ENCODE measurements at places on chromosomes 1 and 21.
A peak's percentile ranks its signal among the peaks of the same experiment; 100 is the strongest.

DNA sequence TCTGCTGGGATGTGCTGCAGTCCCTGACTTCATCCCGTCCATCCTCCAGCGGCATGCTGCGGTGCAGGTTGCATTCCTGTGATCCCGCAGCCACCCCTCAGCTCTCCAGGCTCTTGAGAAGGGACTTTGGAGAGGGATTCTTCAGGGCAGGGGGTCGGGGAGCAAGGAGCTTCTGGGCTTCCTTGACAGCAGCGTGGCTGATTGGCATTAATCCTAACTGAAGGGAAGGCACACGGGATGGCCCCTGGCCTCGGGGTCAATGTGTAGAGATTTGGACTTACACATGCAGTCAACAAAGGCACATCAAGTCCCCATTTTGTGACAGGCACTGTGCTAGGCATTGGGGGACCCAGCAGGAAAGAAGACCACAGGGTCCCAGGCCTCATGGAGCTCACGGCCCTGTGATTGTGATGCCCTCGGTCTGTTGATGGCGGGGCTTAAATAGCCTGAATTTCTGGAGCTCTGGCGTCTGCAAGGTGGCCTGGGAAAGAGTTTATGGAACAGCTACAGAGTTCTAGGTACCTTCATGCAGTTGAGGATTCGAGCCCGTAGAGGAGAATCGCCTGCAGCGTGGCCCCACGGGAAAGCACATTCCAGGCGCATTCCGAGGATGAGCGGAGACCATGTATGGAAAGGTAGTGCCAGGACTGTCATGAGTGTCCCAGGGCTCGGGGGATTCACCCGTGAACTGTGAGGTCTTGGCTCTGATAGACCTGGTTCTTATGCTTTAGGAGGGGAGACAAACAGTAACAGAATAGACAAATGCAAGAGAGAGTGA, 20.1 kb downstream of the PSEN2 start:
- DNase-seq, result no peak

GRCh38 chr1:214438075-214438474, 113.3 kb downstream of the PTPN14 start:
- no peak for DNase-seq

- DNase-seq, result no peak
Measured at GRCh38 chr1:232873412-232873811, 68.2 kb downstream of the MAP10 start.

DNA sequence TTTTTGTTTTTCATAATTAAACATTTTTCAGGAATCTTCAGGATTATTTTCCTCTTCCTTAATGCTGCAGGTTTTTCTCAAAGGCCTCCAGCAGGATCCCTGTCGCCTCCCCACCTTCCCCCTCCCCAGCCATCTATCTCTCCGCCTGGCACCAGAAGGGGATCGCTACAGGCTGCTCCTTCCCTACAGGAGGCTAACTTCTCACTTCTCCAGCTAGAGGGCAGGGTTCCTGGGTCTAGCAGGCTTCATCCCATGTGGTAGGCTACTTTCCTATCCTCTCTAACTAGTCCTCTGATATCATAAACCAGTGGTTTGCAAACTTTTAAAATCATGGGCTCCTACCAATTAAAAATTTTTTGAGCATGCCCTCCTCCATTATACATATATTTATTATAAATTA, 104.1 kb downstream of the KCNN3 start:
- peak; percentile 25 for DNase-seq

DNA sequence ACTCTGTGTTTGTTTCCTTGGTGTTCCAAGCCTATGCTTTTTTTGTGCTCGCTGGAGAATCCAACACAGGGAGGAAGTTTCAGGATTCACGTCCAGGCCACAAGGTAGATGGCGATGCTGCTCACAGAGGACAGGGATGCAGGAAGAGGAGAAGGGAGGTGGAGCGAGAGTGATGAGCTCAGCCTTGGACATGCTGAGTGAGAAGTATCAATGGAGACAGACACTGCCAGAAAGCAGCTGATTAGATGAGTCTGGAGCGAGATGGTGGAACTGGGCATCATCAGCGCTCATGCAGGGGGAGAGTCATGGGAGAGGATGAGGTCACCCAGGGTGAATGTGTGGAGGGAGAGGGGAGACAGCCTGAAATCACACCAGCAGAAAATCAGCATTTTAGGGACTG, 110.0 kb downstream of the GLUL start:
- DNase-seq, result no peak

GRCh38 chr1:218587900-218588299, 242.8 kb downstream of the TGFB2 start:
- DNase-seq, result no peak

DNA sequence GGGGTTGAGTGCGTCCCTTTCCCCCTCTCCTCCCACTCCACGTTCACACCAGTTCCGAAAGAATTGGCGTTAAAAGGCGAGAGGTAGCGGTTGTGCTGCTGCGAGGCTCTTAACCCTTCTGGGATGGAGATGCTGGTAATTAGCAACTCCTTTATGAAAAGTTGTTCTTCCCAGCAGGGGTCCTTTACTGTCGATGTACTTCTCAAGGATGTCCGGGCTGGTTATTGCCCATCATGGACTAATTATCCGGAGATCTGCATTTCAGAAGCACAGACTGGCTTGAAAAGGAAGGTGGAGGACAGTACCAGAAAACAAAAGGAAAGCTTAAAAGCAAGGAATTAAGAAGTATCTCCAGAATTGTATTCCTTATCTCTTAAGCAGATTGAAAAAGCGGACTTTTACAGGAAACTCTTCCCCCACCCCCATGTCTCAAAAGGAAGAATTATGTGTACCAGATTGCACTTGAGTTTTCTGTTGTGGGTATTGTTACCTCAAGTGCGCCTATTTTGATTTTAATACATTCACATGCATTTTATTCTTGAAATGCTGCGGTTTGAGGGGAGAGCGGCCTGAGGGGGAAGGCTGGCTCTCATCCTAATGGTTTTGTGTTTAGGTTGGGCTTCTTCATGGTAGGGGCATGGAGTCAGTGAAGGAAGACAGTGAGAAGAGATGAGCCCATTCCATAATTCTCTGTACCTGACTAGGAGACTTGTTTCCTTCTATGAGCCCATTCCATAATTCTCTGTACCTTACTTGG, 1.5 kb downstream of the AK4 start:
- DNase-seq, result no peak

DNA sequence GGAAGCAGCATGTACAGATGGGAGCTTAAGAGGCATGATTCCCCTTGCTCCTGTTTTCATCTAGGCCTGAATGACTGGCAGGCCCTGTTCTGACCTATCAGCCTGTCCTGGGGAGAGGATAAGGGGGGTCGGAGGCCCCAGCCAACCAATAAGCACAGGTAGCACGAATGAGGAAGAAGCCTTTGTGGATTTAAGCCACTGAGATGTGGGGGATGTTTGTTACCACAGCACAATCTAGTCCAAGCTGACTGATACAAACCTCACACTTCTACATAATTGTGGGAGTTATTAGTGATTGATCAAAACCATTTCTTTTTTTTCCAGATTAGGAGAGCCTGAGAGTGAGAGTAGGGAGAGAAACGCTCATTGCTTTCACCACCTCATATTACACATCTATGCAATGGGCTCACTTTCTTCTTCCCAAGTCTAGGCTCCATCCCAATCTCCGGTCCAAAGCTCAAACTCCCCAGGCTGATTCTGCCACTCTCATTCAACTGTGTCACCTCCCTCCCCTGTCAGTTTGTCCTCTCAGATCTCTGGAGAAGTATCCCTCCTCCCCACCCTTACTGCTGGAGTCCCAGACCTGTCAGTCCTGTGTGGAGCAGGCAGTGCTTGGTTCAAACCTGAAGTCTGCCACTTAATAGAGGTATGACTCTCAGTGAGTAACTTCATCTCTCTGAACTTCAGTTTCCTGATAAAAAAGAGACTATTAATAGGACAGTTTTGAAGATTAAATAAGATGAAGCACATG, 220.5 kb downstream of the PTPRU start:
- no peak for DNase-seq

GRCh38 chr21:27422435-27422834, 455.5 kb upstream of the ADAMTS5 start:
- no peak for DNase-seq

- no peak for DNase-seq
Measured at GRCh38 chr1:26907071-26907917, 6.5 kb downstream of the NR0B2 start.

GRCh38 chr1:98371764-98372163, 289.8 kb upstream of the SNX7 start:
- no peak for DNase-seq

- DNase-seq, result no peak
Measured at GRCh38 chr1:176499671-176500070, 36.7 kb downstream of the PAPPA2 start.

DNA sequence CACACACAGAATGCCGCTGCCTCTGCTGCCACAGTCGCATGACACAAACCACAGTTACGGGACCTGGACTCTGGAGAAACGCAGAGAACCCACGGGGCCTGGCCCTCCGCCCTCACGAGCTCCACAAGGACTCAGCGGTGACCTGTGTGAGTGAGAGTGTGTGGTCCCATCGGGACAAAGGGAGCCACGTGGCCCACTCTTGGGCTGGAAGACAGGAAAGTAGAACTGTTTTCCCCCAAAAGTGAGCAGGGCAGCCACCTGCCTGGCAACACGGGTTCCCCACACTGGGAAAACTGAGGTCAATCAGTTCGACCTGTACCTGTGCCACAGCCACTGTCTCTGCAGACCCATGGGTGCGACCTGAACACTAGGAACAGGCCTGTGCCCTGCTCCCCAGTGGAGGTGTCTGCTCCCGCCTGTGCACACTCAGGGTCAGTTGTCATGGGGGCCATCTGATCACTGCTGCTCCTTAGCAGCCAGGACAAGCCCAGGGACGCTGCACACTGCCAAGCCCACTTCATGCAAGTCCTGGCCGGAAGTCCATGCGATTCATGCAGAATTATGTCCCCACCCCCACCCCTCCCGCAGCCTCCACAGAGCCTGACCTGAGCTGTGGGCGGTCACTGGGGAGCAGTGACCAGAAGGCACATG, 54.4 kb upstream of the ADARB1 start:
- no peak for DNase-seq

- no peak for DNase-seq
Measured at GRCh38 chr1:115233598-115233997, 104.5 kb downstream of the NGF start.

- peak; percentile 28 for DNase-seq
Measured at GRCh38 chr21:36211660-36212512, 55.3 kb downstream of the DOP1B start.

- DNase-seq, result no peak
Measured at GRCh38 chr1:181910905-181911304, 150.6 kb downstream of the ZNF648 start.

DNA sequence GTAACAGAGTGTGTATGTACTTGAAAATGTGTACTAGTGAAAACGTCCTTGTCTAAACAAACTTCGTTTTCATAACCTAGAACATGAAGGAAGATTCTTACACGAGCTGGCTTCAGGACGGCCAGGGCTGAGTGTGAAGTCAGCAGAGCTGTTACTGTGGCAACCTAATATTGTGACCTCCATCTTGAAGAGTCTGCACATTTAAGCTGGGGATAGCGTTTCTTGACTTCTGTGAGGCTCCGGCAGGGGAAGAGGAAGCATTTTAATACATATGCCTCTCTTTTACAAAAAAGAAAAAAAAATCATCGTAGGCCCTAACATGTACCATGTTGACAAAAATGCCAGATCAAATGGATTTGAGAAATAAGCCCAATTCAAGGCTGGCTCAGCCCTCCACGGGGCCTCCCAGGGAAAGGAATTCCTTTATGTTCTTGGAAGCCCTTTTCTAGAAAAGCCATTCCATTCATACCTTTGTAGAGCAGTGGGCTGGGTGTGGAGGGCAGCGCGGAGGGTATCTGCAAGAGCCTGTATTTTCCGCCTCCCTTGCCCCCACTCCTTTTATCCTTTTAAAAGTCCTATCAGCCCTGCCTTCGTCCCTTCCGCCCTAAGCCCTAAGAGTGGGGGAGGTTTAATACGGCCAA, 51.1 kb downstream of the SIM2 start:
- DNase-seq, result no peak

GRCh38 chr21:17931080-17931479, 111.9 kb upstream of the C21orf91 start:
- DNase-seq, result peak; percentile 10

- peak; percentile 32 for DNase-seq
Measured at GRCh38 chr1:61253059-61253735, 170.8 kb downstream of the NFIA start.

DNA sequence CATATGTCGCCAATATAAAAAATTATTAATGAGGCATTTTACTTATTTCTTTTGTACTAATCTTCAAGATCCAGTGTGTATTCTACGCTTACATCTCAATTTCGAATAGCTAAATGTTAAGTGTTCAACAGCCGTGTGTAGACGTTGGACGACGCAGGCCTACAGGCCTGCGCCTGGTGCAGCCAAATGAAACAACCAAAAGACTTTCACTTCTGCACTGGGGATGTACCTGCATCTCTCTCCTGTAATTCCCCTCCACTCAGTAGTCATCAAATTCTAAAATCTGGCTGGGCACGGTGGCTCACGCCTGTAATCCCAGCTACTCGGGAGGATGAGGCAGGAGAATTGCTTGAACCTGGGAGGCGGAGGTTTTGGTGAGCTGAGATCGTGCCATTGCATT, 76.8 kb upstream of the HNRNPU start:
- no peak for DNase-seq

GRCh38 chr1:2477309-2477708, 1.2 kb downstream of the PLCH2 start:
- DNase-seq, result no peak

GRCh38 chr1:30472526-30472925, 250.9 kb downstream of the MATN1 start:
- DNase-seq, result no peak

DNA sequence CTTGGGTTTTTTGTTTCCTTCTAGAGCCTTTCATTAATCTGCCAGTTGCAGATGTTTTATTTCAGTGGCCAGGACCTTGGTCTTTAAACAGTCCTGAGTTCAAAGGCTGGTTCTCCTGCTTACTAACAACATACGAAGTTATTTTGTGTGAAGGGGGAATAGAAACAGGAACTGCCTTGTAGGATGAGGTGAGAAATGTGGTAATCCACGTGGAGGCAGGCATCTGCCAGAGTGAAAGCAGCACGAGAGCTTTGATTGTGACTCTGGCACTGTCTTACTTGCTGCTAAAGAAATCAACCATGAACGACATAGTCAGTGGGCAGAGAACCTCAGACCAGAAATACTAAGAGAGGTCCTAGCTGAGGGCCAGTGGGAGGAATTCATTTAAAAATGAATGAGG, 30.4 kb downstream of the TMEM63A start:
- peak; percentile 40 for DNase-seq

GRCh38 chr1:162913345-162913744, 52.4 kb upstream of the CCDC190 start:
- DNase-seq, result no peak

DNA sequence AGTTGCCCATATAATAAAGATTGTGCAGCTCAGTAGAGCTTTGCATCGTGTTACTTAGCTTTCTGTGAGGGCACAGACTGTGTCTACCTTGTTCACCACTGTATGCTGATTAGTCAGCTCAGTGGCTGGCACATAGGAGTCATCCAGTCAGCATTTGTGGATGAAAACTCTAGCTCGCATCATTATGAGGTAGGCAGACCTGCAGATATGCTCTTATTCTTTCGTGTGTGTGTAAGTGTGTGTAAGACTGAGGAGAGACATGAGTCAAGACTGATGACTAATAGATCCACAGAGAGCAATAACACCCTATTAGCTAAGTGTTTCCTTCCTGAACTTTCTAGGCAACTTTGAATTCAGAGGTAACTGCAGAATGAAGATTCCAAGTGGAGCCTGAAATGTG, 17.1 kb downstream of the TTF2 start:
- DNase-seq, result peak; percentile 51
